ENCODE measurements at places on chromosomes 11 and 22. TPM values are rescaled to one million over a fixed set of nuclear protein-coding genes. Genes with fewer than 3 reads are reported as not detected.
A peak's percentile ranks its signal among the peaks of the same experiment; 100 is the strongest.

The KRTAP5-7 gene
- total RNA-seq: not detected

The POTEH gene
- not detected for total RNA-seq

DNA sequence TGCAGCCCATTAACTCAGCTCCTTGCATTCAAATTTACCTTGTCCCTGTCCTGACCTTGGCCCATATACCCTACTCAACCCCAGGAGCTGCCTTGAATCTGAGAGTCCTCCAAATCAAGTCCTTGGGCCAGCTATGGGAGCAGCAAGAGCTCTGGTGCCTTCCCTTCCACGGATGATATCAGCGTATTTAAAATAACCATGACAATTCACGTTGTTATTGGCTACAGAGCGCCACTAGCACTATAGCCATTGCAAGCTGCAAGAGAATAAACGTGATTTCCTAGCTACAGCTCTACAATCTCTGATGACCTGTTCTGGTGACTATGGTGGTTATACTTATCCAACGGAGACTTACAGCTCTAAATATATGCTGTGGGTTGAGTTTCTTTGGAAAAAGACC lies 357.8 kb downstream of the LARGE1 start:
- no peak for DNase-seq

GRCh38 chr11:122362381-122362780 lies 246.4 kb upstream of the BLID start:
- no peak for DNase-seq

- no peak for DNase-seq
Measured at GRCh38 chr11:81658722-81659121, 1074.9 kb downstream of the FAM181B start.

The TMEM151A gene
- total RNA-seq: 0.20 TPM

- peak; percentile 86 for DNase-seq
Measured at GRCh38 chr11:72703267-72704008, 29.2 kb upstream of the PDE2A start.

GRCh38 chr11:32884770-32885384 lies 7.7 kb upstream of the QSER1 start:
- no peak for DNase-seq

- DNase-seq: no peak
Measured at GRCh38 chr11:3143136-3143880, 21.8 kb downstream of the OSBPL5 start.

- peak; percentile 64 for DNase-seq
Measured at GRCh38 chr22:47484960-47485569, 722.6 kb downstream of the TBC1D22A start.

DNA sequence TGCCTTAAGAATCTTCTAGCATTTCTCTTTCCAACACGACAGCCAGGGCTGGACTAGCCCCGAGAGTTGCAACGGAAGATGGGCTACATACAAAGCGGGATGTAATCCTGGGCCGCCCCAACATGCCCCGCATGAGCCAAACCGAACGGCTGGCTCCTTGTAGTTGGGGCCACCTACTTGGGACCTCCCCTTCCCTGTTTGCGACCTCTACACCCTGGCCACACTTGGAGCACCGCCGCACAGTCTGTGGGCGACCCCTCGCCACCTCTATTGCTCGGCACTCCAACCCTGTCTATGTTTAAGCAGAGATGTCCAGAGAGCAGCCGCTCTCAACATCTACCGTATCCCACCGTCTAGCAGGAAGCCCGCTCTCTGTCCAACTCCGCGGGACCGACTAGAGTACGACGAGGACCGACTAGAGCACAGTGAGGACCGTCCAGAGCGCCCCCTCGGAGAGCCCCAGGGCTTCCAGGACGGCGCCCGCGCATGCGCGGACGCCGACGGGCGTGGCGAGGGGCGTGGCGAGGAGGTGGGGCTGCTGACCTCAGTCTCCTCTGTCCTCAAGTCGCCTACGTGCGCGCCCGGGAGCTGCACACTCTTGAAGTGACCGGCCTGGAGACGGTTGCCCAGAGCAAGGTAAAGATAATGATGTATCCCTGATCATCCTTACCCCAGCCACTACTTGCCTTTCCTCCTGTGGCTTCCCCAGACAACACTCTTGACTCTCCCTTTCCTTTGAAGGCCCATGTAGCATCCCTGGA lies 32.3 kb downstream of the NEAT1 start:
- peak; percentile 91 for DNase-seq

DNA sequence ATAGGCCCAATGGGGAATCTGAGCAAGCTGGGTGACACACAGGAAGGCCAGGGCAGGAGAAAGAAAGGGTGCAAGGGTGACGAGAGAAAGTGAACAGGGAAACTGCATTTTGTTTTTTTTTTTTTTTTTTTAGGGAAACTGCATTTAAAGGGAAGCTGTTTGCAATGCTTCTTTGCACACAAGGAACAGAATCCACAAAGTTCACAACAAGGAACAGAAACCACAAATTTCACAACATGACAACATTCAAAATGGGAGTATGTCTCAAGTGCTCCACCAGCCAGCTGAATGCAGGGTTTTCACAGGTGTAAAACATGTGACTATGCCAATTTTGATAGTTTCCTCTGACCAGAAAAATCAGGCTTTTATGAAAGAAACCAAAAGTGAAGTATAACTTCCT lies 6.8 kb upstream of the PLAAT3 start:
- no peak for DNase-seq

- DNase-seq: no peak
Measured at GRCh38 chr11:46417711-46418110, 26.1 kb upstream of the CHRM4 start.

Measured in thyroid gland (tissue), 4 donors.